ENCODE measurements at places on chromosomes 12 and 14.

GRCh38 chr12:122215771-122216170 is 10.1 kb downstream of the DIABLO start:
- DNase-seq = peak; percentile 74

- peak; percentile 21 for DNase-seq
Measured at GRCh38 chr14:66081594-66082376, 404.4 kb upstream of the CCDC196 start.

DNA sequence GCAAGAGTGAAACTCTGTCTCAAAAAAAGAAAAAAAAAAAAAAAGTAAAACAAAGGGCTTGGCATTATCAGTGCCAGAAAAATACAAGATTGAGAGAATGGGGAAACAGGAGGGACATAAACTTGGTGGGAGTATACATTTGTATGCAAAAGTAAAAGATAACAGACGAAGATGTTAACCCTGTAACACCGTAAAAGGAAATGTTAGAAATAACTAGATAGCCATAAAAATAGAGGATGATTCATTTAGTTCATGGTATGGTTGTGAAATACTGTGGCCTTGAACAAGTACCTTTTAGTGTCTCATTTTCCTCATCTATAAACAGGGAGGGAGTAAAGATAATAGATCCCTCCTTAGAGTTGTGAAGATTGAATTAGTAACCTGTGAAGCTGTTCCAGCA is 33.3 kb downstream of the ATP2A2 start:
- peak; percentile 96 for DNase-seq

- DNase-seq = no peak
Measured at GRCh38 chr12:97805146-97805545, 342.5 kb downstream of the RMST start.

DNA sequence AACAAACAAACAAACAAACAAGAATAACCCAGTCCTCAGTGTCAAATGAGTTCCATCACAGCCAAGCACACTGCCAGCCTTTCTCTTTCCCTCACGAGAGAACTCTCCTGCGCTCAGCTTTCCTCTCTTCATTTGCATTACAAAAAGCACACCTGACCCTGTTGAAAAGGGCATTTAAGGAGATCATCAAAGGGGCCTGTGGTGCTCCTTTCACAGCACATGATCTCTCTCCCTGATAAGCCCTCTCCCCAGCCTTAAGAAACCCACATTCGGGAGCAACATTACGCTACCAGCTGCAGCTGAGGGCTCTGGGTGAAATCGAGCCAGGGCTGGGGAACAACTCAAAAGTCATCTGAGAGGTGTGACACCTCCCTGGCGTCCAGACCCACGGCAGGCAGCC is 165.6 kb upstream of the TMCC3 start:
- DNase-seq = no peak

- DNase-seq = no peak
Measured at GRCh38 chr12:103566398-103566797, 20.7 kb upstream of the STAB2 start.

DNA sequence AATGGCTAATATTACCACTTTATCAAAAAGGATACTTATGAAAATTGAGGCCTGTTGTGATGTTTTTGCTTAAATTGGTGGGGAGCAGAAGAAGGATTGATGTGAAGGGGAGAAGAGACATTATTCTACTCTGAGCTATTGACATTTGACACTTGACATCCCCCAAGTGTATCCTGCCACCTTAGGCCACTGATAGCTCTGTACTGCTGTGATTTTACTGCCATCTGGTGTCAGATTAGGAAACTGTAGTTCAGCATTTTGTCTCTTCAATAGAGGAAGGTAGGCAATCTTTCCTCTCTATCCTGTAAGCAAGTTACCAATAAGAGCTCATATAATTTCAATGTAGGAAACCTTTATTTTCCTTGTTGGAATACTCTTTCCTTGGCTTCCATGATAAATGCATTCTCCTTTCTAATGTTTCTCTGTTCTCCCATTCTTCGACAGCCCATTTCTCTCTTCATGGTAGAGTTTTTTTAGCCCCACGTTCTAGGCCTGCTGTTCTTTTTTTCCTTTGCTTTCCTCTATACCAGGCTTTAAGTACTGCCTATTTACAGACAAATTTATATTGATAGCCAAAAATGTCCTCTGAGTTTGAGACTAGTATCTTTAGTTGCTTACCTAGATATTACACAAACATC is 46.3 kb downstream of the PPHLN1 start:
- DNase-seq = peak; percentile 37

DNA sequence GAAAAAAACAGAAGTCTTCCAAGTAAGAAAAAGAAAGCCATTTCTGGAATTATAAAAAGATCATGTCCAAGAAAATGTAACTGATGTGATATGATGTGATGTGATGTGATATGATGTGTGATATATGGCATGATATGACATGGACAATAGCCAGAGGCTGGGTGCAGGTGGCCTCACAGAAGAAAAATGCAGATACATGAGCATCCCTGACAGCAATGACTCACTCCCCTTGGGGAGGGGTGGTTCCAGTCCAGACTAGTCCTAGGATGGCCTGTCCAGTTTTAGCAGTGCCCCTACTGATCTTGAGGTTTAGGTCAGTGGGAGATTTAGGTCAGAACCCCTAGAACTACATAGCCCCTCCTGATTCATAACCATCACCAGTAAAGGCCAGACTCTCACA is 3.5 kb upstream of the RHOJ start:
- no peak for DNase-seq

Data from amniotic epithelial cell (primary cell).